NCI-H226 (cell line): ENCODE measurements at places on chromosomes 1 and 21.

DNA sequence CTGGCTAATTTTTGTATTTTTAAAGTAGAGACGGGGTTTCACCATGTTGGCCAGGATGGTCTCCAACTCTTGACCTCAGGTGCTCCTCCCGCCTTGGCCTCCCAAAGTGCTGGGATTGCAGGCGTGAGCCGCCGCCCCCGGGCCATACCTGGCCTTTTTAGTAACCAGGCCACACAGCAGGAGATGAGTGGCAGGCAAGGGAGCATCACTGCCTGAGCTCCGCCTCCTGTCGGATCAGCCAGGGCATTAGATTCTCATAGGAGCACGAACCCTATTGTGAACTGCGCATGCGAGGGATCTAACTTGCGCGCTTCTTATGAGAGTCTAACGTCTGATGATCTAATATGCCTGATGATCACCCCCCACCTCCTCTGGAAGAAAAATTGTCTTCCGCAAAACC lies 308.7 kb upstream of the PRMT6 start:
- no peak for DNase-seq

- no peak for DNase-seq
Observed at GRCh38 chr1:84493747-84494146, 12.4 kb upstream of the SPATA1 start.

DNA sequence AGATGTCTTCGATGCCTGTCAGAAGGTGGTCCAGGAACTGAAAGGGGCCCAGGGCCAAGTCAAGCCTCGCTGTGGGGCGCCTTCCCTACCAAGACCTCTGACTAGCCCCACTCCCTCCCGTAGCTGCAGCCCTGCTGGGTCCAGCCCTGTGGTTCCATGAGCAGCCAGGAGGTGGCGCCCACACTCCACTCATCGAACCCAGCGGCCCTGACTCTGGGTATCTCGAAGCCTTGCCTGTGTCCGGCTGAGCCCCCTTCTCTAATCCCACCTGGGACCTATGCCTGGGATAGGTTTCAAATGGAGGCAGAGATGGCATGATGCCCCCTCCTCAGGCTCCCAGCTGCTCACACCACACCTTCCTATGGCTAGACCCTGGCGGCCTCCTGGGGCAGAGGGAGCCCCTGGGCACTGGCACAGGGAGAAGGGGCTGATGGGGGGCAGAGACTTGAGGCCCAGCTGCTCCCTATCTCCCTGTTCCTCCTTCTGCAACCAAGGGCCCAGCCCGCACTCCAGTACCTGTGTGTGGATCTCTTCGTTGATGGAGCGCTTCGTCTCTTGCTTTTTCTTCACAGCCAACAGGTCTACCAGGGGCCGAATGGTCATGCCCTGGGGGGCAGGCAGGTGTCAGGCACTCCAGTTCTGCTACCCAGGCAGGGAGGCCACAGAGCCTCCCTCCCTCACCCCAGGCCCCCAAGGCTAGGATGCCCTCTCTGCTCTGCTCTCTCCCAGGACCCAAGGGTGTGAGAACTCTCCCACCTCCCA lies 52.0 kb downstream of the SLC9A1 start:
- peak; percentile 39 for DNase-seq

- DNase-seq: peak; percentile 50
Observed at GRCh38 chr1:209318181-209319056, 265.1 kb upstream of the CAMK1G start.

DNA sequence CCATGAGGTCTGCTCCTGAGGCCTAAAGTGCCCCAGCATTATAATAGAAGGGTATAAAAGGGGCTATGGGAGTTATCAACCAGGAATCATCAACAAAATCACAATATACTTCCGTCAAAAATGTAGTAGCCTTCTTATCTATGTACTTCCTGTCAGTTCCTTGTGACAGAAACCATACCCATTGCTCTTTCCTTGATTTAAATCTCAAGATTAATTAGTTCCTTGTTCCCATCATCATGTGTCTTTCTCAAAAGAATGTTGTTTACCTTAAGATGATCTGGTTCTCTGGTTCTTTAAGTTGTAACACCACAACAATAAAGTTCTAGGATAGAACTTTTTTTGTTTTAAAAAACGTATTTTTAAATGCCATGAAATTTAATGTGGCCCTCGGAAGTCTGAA lies 833.3 kb downstream of the LTN1 start:
- DNase-seq: no peak

- DNase-seq: peak; percentile 84
Observed at GRCh38 chr1:21567241-21568005, 58.2 kb downstream of the ALPL start.

- DNase-seq: peak; percentile 71
Observed at GRCh38 chr1:153698923-153699714, 20.6 kb downstream of the NPR1 start.

DNA sequence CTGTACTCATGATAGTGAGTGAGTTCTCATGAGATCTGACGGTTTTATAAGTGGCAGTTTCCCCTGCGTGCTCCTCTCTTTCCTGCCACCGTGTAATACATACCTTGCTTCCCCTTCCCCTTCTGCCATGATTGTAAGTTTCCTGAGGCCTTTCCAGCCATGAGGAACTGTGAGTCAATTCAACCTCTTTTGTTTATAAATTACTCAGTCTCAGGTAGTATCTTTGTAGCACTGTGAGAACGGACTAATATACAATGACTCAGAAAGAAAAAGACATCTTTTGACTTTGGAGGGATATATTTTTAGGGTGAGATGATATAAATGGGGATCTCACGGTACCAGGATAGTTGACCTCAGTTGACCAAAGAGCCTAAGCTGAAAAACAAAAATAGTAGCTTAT lies 74.7 kb upstream of the BACH1 start:
- no peak for DNase-seq

DNA sequence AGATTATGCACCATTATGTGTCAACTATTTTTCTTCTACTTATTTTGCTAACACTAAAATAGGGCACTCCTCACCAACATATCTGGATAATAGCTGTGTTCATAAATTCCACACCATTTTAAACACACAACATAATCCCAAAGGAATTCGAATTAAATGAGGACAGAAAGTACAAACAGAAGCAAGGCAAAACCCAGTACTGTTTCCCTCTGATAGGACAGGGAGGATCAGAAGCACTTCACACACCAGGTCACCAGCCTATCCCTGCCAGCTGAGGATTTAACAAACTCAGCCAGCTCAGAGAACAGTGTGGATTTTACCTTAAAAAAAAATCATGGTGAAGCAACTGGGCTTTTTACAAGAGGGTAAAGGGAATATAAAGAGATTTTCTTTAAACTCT lies 20.0 kb downstream of the CRYZ start:
- no peak for DNase-seq

GRCh38 chr1:27863538-27863915 lies 8.8 kb upstream of the THEMIS2 start:
- DNase-seq: no peak

DNA sequence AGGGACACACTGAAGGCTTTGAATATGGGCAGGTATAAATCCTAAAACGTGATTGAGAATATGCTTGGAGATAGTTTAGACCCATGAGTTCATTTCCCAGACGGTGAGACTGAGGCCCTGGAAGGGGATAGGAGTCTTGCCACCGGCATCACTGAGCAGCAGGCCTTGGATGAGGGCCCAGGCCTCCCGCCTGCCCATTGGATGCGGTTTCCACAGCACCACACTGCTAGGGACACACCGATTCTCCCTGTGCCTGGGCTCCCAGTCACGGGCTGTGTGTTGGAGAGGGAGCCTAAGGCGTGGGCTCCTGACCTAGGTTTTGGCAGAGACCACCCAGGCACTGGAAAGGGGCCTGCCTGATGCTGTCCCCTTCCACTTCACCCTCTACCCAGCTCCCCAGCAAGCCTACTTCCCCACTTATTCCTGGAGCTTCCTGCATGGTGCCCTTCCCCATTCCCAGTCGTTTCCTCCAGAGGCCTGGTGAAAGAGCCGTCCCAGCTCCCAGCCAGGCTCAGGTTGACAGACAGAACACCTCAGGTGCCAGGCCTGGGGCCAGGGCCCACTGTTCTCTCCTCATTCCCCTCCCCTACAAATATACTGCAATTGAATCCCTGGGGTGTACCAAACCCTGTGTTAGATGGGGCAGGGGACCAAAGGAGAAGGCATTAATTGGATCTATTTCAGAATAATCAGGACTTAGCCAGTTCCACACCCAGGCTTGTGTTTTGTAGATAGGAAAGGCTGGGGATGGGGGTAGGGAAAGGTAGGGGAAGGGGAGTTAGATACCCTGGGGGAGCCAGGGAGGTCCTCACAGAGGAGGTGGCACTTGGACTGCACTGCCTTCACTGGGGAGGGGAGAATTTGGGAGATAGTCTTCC lies 3.4 kb downstream of the FOXO6 start:
- DNase-seq: no peak

DNA sequence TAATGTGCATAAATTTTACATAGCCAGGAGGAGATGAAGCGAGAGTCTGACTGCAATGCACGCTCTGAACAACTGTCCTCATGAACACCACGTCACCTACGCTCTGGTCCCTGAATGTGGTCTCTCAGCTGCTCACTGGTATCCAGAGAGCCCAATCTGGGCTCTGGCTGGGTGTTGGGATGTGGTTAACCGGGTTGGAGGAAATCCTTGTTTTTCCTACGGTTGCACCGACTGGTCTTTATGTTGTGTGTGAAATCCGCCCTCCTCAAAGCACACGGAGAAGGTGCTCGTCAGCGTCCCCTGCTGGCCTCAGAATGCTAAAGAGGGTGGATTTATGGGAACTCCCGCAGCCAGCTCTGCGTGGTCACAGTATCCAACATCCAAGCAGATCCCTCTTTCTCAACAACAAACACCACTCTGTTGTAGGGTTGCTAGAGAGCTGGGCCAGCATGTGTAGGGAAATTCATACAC lies 51.8 kb upstream of the FAM89A start:
- DNase-seq: no peak

- no peak for DNase-seq
Observed at GRCh38 chr1:151145304-151146071, 943 bp downstream of the SEMA6C start.

DNA sequence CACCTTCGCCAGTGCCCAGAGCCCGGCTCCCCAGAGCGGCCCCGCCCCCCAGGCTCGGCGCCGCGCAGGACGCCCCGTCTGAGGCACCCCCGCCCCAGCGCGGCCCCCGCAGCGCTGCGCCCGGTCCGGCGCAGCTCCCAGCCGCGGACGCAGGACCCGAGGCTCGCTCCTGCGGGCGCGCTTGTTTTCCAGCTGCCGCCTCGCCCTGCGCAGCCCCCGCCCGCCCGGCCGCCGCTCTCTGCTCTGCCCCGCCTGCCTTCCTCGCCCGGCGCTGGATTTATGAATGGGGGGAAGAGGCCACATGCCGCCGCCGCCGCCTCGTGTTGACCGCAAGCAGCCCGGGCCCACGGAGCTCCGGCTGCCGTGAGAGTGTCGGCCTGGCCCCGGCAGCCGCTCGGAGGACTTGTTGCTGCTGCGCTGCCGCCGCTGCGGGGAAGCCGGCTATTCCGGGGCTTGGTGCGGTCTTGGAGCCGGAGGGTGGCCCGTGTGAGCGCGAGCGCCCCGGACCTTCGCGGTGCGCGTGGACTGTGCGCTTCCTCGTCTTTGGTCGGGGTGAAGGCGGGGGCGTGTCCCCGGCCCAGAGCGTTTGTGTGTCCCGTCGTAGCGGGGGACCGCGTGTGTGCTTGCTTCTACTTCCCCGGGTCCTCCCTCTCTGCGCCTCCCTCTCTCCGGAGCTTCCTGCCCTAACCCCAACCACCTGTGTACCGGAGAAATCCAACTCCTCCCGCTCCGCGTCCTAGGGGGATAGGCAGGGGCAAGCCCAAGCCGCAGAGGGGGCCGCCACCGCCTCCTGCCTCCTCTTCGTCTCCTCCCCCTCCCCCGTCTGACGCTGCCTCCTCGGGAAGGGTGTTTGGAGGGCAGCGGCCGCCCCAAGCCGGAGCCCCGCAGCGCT lies 736 bp downstream of the KCNC4 start:
- DNase-seq: peak; percentile 54

- no peak for DNase-seq
Observed at GRCh38 chr21:32710987-32711386, 16.8 kb downstream of the SYNJ1 start.

- DNase-seq: no peak
Observed at GRCh38 chr1:26237230-26237966, 3.4 kb downstream of the CEP85 start.

DNA sequence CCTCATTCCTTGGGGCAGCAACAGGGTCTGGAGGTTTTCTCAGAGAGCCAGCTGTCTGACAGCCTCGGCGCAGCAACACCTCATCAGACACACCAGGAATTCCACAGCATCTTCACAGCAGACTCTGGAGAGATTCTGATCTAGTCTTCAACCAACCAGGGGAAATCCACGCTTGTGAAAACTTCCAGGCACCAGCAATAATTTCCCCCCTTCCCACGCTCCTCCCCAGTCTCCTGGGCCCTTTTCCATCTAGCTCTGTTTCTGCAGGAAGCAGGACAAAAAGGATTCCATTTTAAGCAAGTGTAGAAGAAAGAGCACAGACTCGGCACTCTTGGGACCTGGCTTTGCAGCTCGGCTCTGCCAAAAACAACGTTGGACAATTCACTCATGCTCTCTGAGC lies 44.3 kb upstream of the CAPZB start:
- no peak for DNase-seq

- peak; percentile 95 for DNase-seq
Observed at GRCh38 chr1:77322061-77322900, 40.5 kb downstream of the AK5 start.
